ENCODE measurements at places on chromosomes 3 and 15.

- no peak for DNase-seq
These were observed 12.2 kb downstream of the SLTM start for GRCh38 chr15:58921267-58921790.

- no peak for DNase-seq
These were observed 14.6 kb upstream of the TFRC start for GRCh38 chr3:196096382-196096953.

- no peak for DNase-seq
These were observed 322.2 kb upstream of the SEMA6D start for GRCh38 chr15:47395076-47395475.

GRCh38 chr15:74037171-74038117, 42.9 kb downstream of the PML start:
- DNase-seq, result no peak

GRCh38 chr3:123700791-123701722, 116.2 kb upstream of the HACD2 start:
- DNase-seq, result no peak

GRCh38 chr15:53836618-53837017, 77.2 kb upstream of the WDR72 start:
- DNase-seq, result no peak

- no peak for DNase-seq
These were observed 105.0 kb upstream of the P2RY1 start for GRCh38 chr3:152729906-152730305.

- peak; percentile 67 for DNase-seq
These were observed 10.7 kb upstream of the DHX36 start for GRCh38 chr3:154334973-154335420.

- no peak for DNase-seq
These were observed 48.6 kb upstream of the TGFBR2 start for GRCh38 chr3:30557746-30558303.

DNA sequence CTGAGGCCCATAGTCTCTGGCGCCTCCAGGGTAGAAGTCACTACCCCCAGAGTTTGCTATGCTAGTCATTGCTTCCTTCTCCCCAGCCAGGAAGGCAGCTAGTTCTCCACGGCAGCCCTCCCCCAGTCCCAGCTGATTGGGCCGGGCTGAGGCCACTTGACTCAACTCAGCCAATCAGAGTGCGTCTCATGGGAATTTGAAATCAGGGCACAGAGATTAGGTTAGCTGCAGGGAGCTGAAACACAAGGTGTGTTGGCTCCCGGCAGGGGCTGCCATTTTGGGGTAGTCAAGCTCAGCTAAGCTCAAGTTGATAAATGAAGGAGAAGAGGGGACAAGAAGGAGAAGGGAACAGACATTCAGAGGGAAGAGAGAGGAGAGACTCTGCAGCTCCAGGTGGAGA, 32.8 kb downstream of the LINGO1 start:
- DNase-seq, result peak; percentile 49

GRCh38 chr3:196994056-196994455, 25.4 kb upstream of the PIGZ start:
- DNase-seq, result no peak

- DNase-seq, result no peak
These were observed 192.7 kb downstream of the DIPK2A start for GRCh38 chr3:144164352-144164751.

DNA sequence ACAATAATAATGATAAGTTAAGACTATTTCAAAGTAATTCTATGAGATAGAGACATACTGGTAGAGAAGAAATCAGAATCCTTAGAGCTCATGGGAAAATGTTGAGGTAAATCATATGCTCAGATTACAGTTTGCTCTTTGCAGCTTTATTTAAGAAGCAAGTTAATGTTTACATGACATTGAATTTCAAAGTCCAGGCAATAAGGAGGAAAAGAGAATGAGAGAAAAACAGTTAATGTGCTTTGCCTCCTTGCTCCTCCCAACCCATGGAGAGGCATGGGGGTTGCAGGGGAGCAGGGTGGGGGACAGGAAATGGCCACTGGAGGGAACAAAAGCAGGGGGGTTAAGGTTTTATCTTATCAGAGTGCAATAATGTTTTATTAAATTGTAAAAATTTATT, 42.2 kb upstream of the ZBTB38 start:
- DNase-seq, result peak; percentile 44

DNA sequence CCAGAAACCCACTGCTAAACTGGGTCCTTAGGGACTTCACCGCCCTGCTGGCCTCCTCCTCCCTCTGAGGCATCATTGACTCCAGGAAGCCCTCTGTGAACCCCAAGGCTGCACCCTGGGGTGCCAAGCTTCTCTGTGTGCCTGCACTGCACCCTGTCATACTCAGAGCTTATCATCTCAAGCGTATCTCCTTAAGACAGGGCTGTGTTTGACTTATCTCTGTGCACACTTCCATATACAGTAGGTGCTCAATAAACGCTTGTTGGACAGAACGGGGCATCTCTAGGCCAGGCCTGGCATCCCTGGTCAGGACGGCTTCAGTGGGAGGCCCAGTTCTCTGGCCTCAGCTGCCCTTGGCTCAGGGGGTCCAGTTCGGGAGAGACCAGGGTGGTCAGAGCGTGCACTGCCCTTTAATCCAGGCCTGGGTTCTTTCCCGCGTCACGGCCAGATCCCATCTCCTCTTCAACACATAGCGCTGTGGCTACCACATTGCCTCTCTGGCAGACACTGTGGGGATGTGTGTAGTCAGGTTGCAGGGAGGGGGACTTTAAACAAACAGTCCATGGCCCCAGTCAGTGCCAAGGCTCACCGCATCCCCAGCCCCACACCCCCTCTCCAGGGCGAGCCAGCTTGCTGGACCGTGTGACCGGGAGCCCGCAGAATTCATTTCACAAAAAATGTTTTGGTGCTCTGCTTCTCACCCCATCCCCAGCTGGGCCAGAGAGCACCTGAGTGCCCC, 33.4 kb downstream of the MAGEF1 start:
- DNase-seq, result no peak

GRCh38 chr3:97979610-97980009, 7.4 kb upstream of the RIOX2 start:
- no peak for DNase-seq

GRCh38 chr15:87874896-87875711, 381.4 kb downstream of the NTRK3 start:
- peak; percentile 50 for DNase-seq

DNA sequence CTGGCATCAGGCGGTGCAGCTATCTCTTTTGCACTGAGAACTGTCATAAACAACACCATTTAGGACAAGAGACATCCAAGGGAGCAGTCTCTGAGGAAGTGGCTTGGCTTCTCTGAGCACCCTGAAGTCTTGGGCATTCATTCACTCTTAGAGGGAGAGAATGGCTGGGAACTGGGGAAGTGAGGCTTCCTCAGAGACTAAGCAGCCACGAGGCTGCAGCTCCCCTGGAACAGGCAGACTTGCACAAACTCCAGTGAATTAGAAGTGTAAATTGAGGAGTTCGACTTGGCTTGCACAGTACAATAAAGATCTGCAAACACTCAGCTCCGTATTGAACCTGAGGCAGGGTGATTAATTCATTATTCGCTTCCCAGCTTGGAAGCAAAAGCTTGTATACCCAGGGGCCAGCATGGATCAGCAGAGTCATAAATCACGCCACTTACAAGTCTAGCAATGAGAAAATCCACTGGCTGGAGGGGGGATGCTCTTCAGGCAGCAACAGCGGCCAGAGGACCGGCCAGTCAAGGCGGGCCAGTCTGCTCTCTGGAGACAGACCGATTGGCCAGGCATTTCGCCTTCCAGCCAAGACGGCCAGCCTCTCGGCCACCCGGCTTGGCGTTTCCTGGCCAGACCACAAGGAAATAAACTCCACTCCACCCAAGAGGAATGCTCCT, 118.8 kb upstream of the ADPGK start:
- peak; percentile 91 for DNase-seq

Measured in cardiac fibroblast (primary cell).